ENCODE measurements at places on chromosomes 4 and X. TPM values are rescaled to one million over a fixed set of nuclear protein-coding genes. Genes with fewer than 3 reads are reported as not detected.
A peak's percentile ranks its signal among the peaks of the same experiment; 100 is the strongest.

- H3K36me3 ChIP-seq, result no peaks in the 10 kb centered on the region
- no peaks in the 10 kb centered on the region for H3K4me1 ChIP-seq
- no peak overlapping the region for H3K27ac ChIP-seq
- H3K4me3 ChIP-seq, result no peak overlapping the region
Observed at GRCh38 chr4:29467044-29467717, 1253.0 kb upstream of the PCDH7 start.

- no peak within 1 kb of the TSS for H3K27ac ChIP-seq
- H3K27me3 ChIP-seq, result no peaks in the 10 kb centered on the region
- no peaks in the 10 kb centered on the region for H3K4me1 ChIP-seq
- peak within 1 kb of the TSS; percentile 78 for H3K4me3 ChIP-seq
- peak; percentile 51 for DNase-seq
Observed at GRCh38 chr4:36244257-36245082, at the start of gene ARAP2. Gene ARAP2 (minus strand): TSS chr4:36244514. CDS start chr4:36229486, 15,028 bp downstream.

GRCh38 chr4:144732584-144733428 lies 86.8 kb downstream of the HHIP start:
- no peak overlapping the region for H3K27ac ChIP-seq
- no peaks in the 10 kb centered on the region for H3K27me3 ChIP-seq
- H3K4me1 ChIP-seq, result no peaks in the 10 kb centered on the region
- DNase-seq, result no peak

DNA sequence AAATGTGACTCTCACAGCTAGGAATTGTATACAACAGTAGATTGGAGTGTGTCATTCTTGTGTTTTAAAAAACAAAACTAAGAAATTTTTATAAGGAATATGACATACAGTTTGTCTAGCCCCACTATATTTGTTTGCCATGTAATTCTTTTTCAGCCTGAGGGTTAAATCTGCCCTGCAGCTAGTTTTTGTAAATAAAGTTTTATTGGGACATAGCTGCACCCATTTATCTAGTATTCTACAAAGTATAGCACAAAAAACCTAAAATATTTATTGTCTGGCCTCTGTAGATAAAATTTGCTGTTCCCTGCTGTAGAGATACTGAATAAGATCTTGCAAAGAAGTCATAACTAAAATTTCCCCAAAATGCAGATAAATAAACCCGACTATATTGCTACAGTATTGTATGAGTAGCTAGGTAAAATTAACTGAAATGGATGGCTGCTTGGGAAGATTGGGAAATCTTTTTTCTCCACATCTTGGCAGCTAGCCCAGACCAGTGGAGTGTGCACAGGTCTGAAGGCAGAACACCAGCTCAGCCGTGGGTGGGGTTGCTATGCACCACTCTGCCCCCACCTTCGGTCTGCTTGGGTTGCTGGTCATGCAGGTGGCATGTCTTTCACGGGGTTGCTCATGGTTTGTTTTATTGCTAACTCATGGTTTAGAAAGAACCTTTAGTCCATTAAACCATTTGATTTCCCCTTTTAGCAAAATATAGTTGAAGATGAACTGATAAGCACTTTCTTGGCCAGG lies 127.9 kb downstream of the KLHL8 start:
- DNase-seq, result no peak
- H3K27me3 ChIP-seq, result no peaks in the 10 kb centered on the region
- peaks cover 22% of the 10 kb centered on the region for H3K36me3 ChIP-seq
- no peak overlapping the region for H3K27ac ChIP-seq
- H3K4me1 ChIP-seq, result no peaks in the 10 kb centered on the region

DNA sequence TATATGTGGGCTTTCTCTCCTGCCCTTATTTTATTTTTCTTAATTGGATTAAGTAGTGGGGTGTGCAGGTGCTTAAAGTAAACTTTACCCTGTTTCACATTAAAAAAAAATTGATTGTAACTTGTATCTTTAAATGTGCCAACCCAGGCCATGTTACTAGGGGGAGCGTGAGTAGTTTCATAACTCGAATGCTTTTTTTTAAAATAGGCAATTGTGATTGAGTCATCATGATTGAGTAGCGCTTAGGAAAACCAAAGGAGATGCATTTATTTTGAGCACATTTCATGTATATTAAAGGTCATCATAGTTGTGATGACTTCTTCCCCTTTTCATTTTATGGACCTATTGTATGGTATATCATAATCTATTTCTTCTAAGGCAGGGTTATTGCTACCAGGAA lies 32.2 kb downstream of the GPAT3 start:
- no peak for DNase-seq
- no peak overlapping the region for H3K27ac ChIP-seq
- H3K4me1 ChIP-seq, result no peaks in the 10 kb centered on the region
- no peaks in the 10 kb centered on the region for H3K36me3 ChIP-seq

GRCh38 chr4:167452922-167453430 lies 218.7 kb upstream of the SPOCK3 start:
- no peak overlapping the region for H3K27ac ChIP-seq
- DNase-seq, result no peak
- H3K4me3 ChIP-seq, result no peak overlapping the region
- no peaks in the 10 kb centered on the region for H3K27me3 ChIP-seq

DNA sequence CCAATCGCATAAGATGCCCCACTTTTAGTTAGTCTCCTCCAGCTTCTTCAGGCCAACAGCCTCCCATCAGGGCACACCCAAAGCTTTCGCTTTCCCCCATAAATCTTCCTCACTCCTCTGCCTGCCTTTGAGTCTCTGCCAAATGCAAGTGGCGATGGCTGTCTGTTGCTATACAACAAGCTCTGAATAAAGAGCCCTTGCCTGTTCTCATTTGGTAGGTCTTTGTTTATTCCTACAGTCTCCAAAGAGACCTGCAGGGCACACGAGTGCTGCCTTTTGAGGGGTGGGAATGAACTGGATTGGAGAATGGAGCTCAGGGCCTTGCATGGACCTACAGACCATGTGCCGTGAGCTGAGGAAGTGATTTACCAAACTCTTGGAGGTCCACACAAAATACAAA lies 52.2 kb upstream of the SOD3 start:
- H3K4me1 ChIP-seq, result peaks cover 2% of the 10 kb centered on the region
- no peak for DNase-seq
- H3K36me3 ChIP-seq, result peaks cover 4% of the 10 kb centered on the region

DNA sequence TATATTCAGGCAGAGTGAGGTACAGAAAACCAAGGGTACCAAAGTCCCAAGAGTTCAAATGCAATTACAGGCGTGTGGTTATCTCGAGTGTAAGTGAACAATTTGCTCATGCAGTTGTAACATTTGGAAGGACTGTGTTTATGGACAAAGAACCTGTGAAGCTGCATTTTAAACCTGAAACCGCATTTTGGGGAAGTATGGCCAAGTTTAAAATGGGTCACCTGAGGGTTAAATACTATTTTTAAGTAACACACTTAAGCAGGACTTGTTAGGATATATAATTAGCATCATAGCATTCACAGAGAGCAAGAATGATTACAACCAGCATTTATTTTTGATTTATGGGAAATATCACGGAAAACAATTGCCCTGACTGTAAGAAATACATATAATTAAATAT lies 79.1 kb upstream of the LCORL start:
- H3K4me1 ChIP-seq, result no peaks in the 10 kb centered on the region
- DNase-seq, result no peak
- no peaks in the 10 kb centered on the region for H3K27me3 ChIP-seq
- no peak overlapping the region for H3K27ac ChIP-seq
- no peak overlapping the region for H3K4me3 ChIP-seq

DNA sequence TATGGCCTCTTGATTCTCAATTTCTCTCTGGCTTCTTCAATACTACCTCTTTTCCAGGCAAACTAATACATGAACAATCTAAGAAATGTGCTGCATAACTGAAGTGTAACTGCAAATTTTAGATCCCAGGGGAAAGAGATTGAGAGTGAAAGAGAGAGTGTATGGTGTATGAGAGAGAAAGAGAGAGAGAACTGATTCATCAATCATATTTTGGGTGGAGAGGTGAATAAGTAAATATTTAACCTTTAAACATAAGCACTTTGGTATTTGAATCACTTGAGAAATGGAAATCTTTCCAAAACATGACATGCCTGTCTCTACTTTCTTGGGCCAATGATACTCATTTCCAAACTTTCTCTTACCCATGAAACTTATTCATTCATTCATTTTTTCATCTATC lies 147.2 kb upstream of the DIPK2B start:
- no peak overlapping the region for H3K4me3 ChIP-seq
- no peak overlapping the region for H3K27ac ChIP-seq
- no peaks in the 10 kb centered on the region for H3K27me3 ChIP-seq
- no peaks in the 10 kb centered on the region for H3K4me1 ChIP-seq
- H3K36me3 ChIP-seq, result peaks cover 11% of the 10 kb centered on the region

DNA sequence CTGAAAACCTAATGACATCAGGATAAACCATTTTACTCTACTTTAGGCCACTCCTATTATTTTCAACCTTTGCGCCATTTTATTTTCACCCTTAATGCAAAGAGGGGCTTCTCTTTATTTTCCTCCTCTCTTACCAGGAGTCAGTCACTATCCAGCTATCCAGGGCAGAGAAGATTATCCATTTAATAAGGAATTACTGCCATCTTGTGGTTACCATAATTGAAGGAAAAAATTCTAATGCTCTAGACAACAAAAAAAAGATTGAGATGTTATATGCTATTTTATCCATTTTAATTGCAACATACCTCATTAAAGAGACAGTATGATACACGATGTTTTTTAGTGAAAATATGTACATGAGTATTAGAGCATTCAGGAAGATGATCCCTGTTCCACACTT lies 514.5 kb upstream of the FAM241A start:
- no peak overlapping the region for H3K27ac ChIP-seq
- H3K36me3 ChIP-seq, result no peaks in the 10 kb centered on the region
- H3K4me3 ChIP-seq, result no peak overlapping the region
- H3K27me3 ChIP-seq, result no peaks in the 10 kb centered on the region
- DNase-seq, result no peak

DNA sequence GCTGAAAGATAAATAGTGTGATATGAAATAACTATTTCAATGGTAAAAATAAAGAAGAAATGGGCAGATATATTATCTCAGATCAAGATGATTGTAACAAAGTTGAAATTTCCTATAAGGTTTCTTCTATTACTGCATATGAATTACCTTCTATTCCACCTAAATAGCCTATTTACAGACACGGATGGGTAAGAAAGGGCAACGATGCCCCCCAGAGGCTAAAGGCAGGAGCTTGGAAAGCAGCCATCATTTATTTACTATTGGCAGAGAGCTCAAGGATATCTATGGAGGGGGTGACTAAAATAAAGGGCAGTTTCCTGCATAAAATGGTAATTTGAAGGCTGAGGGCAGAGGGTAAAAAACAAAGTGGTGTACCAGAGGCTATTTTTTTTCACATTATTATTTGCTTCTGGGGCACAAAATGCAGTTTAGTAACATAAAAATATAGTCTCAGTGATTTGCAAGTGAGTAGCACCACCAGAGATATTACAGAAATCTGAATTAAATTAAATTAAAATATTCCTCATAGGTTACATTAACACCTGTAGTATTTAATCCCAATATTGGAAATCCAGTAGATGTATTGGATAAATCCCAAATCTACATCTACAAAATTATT lies 123.1 kb downstream of the BTC start:
- DNase-seq, result peak; percentile 61
- H3K27me3 ChIP-seq, result no peaks in the 10 kb centered on the region
- no peak overlapping the region for H3K27ac ChIP-seq
- no peaks in the 10 kb centered on the region for H3K36me3 ChIP-seq

- H3K27ac ChIP-seq, result no peak overlapping the region
- no peak for DNase-seq
- H3K36me3 ChIP-seq, result no peaks in the 10 kb centered on the region
Observed at GRCh38 chr4:2968381-2968780, 5.0 kb downstream of the GRK4 start.

NHS gene
- total RNA-seq, result 8.0 TPM

LPAR4 gene
- total RNA-seq, result 6.4 TPM

OPHN1 gene
- total RNA-seq, result 1.5 TPM

NXF2B gene
- not detected for total RNA-seq
